Foreskin keratinocyte (primary cell): ENCODE measurements at places on chromosomes 1 and 21. TPM values are rescaled to one million over a fixed set of nuclear protein-coding genes. Genes with fewer than 3 reads are reported as not detected.

DNA sequence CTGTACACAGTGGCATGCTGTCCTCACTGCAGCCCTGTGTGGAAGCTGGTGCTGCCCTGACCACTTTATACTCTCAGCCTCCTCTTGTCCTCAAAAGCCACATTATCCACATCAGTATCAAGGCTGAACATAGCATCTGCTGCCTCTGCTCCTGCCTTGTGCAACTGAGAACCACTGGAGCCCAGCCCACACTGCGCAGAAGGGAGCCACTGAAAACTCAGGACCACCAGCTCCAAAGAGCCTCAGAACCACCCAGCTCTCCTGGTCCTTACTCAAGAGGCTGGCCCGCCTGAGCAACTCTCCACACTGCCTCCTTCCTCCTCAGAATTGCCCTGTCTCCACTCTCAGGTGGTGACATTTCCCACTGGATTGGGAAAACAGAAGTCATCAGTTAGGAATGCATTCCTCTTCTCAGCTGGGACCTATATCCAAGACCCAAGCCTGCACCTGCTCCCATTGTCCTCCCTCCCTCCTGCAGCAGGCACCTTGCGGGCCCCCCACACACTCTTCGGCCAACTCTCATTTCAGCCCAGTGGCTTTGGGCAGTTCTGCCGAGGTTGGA is 7.0 kb upstream of the KISS1 start:
- no peak for DNase-seq

- no peak for DNase-seq
These were observed 44.2 kb upstream of the LAPTM5 start for GRCh38 chr1:30801771-30802198.

DNA sequence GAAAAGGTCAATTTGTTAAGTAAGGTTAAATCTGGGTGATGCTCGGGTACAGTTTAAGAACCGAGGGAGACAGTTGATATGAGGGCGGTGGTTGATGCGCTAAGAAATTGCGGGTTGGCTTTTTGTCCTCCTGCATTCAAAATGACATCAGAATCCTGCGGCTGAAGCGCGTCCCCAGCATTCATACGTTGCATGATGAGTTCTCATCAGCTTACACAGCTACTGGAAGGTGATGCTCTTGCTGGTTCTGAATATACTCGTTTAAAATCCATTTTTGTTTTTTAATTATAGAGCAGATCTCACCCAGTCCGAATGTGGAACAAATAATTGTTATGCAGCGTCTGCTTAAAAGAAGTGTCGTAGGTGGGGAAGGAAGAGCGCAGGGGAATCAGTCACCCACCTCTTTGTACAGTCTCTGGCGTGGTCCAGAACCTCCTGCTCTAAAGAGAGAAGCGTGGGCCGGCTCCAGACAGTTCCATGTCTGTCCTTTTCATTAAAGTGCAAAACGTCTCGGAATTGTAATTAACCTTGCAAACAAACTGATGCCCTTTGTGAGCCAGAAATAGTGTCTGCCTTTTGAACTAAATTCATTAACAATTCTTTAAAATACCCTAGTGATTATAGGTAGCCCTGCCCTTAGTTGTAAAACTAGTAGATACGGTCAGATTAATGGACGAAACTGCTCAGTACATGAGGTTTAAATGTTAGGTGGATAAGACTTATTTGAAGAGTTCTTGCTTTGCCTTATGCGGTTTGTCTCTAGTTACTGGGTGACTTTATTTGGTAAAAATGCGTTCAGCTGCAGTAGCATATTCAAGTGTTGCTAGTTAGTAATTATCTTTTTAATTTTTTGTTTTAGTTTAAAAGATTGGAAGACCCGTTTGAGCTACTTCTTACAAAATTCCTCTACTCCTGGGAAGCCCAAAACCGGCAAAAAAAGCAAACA is 741 bp downstream of the RGS2 start:
- DNase-seq = no peak

DNA sequence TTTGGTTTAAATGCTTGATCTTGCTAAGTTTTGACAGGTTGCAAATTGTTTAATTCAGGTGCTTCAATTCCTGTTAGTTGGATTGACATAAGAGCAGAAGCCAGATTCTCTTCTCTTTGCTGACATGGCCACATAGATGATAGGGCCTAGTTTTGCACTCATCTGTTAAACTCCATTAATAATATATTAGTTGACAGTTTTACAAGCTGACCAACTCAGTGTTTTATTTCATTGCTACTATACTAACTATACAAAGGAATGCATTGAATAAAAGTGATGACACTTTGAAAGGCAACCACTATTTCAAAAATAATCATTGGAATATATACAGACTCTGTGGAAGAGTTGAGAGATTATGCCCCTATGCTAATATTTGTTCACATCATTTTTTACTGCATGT is 255.6 kb upstream of the DPYD start:
- DNase-seq = no peak

- DNase-seq = no peak
These were observed 20.6 kb upstream of the BACE2 start for GRCh38 chr21:41147096-41147978.

GRCh38 chr1:40162753-40163441 is 1.7 kb downstream of the RLF start:
- DNase-seq = no peak

- no peak for DNase-seq
These were observed 39.0 kb downstream of the TENT5C start for GRCh38 chr1:117644696-117645311.

The TRIM46 gene
- 2.7 and 4.4 TPM in 2 replicates for total RNA-seq

DNA sequence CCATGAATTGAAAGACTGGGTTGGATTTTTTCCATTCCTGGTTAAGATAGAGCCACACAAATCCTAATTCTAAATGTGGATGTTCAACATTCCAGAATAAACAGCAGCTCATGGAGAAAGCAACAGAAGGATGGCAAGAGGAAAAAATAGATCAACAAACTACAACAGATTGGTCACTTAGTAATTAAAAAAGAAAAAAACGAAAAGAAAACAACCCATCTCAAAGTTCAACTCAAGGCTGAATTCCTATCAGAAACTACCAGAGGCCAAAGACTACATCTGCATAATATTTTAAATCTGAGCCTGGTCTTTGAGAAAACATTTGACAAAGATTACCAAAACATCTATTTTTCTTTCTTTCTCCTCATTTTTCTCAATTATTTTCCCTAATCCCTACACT is 69.9 kb downstream of the TGFBR3 start:
- DNase-seq = no peak

The APCS gene
- not detected in 2 replicates for total RNA-seq
